ENCODE measurements at places on chromosomes 6 and 20.
A peak's percentile ranks its signal among the peaks of the same experiment; 100 is the strongest.

- no peak for DNase-seq
Measured at GRCh38 chr6:26029570-26029856, 57.7 kb upstream of the HFE start.

- peak; percentile 34 for DNase-seq
Measured at GRCh38 chr6:2429460-2429859, 184.1 kb upstream of the GMDS start.

GRCh38 chr6:132357120-132357519 is 44.2 kb downstream of the MOXD1 start:
- peak; percentile 33 for DNase-seq

- DNase-seq: peak; percentile 47
Measured at GRCh38 chr6:107600121-107600520, 110.2 kb downstream of the SOBP start.

GRCh38 chr20:9112541-9113515 is 43.9 kb downstream of the PLCB4 start:
- peak; percentile 79 for DNase-seq

DNA sequence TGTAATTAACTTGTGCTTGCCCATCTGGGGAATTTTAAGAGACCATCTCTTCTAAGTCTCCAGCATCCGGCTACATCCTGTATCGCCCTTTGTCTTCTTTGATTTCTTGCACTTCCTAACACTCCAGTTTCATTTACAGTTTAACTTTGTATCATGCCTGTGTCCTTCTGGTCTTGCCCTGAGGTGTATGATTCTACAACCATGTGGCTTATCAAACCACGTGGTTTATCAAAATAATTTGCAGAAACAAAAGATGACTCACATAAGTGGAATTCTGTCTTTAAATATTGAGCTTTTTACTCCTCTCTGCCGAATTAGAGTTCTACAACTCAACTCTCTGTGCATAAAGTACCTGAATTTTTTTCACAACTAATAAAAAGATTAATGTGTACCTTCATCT is 580.7 kb downstream of the KIF16B start:
- DNase-seq: no peak

DNA sequence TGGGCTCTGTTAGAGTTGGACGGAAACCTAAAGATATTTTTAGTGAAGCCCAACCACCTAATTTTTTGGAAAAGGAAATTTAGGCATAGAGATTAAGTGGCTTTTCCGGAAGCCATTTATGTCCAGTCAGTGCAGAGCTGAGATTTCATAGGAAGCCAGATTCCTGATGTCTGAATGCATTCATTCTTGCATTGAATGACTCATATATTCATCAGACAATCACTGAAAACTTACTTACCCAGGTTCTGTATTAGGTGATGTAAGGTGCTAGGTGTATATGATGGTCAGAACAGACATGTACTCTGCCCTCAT is 4.1 kb downstream of the SH3BGRL2 start:
- DNase-seq: peak; percentile 65

- no peak for DNase-seq
Measured at GRCh38 chr6:209432-210103, 82.7 kb upstream of the DUSP22 start.

DNA sequence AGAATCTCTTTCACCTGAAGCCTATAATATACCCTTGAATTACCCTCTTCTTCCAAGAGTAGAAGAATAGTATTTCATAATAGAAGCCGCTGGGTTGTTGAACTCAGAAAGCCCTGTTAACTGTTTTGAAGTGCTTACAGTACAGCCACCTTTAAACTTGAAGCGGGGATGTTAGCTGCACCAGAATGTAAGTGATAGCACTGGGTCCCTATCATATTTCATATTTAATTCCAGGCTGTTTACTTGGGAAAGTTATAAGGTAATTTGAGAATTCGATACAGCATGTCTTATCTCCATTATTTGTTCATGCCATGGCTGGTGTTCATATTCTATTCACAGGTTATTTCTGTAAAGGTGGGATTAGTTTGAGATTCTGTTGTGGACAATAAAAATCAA is 63.5 kb upstream of the VSTM2L start:
- DNase-seq: no peak

- peak; percentile 71 for DNase-seq
Measured at GRCh38 chr6:17599877-17600526, at the start of gene FAM8A1. Gene FAM8A1 (plus strand): TSS chr6:17600302. CDS start chr6:17600410, 108 bp downstream.

DNA sequence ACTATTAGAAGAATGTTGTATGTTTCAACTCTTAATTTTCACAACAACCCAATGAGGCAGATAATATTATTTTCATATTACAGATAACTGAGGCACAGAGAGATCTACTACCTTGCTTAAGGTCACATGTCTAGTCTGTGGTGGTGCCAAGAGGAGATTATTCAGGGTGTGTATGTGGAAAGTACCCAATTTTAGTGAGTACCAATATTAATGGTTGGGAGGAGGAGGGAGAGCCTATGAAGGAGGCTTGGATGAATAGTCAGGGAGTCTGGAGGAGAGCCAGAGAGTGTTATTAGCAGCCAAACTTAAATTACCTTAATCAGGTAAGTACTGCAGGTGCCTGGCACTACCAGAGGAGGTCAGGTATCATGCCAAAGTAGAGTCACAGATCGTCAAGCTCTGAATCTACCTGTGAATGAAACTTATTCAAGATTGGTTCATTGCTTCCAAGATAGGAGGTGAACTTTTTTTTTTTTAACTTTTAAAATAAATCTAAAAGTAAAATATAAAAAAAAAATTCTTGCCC is 10.9 kb upstream of the CALHM6 start:
- no peak for DNase-seq

DNA sequence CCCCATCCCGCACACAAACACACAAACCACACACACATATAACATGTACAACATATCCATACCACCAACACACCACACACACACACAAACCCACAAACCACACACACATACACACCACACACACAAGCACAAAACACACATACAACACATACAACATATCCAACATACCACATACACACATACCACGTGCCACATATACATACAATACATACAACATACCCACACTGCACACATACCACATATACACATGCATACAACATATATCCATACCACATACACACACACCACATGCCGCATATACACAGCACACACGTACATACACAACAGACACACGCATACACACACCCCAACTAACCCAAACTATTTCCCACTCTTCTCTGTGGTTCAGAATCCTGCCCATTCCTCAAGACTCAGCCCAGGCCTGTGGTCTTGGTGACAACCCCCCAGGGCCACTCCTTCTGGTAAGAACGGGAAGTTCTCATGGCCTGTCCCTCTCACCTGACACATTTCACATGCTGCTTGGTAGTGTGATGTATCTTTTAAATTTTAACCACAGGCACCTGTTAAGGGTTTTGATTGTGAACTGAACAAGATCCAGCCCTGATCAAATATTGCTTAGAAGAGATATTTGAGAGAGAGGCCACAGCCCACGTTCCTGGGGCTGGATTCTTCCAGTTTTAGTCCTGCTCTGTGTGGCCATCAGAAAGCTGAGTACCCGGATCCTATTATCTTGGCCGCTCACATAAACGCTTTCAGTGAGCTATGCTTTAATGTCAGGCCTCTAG is 55.9 kb upstream of the KCNK16 start:
- no peak for DNase-seq

DNA sequence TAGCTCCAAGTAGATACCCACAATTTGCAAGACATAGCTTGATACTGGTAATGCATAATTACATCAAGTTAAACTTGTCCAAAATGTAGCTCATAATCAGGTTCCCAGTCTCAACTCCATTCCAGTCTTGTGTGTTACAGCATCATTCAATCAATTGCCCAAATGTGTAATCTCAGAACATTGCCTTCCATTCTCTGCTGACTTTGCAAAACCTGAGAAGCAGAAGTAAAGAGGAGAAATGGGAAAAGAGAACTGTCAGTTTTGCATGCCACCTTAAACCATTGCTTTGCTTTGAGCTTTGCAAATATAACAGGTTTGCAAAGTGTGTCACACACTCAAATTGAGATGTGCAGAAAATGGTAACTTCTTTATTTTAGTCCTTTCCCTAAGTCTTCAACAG is 40.3 kb upstream of the CNKSR3 start:
- no peak for DNase-seq

DNA sequence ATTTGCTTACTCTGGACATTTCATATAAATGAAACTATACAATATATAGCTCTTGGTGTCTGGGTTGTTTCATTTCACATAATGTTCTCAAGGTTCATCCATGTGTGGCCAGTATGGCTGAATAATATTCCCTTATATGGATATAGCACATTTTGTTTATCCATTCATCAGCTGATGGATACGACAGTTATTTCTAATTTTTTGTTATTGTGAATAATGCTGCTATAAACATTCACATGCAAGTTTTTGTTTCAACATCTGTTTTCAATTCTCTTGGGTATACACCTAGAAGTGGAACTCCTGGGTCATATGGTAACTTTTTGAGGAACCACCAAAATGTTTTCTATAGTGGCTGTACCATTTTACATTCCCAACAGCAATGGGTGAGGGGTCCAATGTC is 101.1 kb downstream of the CDK19 start:
- DNase-seq: no peak

GRCh38 chr6:91242614-91242949 is 655.7 kb upstream of the MAP3K7 start:
- DNase-seq: no peak

GRCh38 chr20:2576317-2576727 is 39.9 kb downstream of the TMC2 start:
- DNase-seq: no peak

DNA sequence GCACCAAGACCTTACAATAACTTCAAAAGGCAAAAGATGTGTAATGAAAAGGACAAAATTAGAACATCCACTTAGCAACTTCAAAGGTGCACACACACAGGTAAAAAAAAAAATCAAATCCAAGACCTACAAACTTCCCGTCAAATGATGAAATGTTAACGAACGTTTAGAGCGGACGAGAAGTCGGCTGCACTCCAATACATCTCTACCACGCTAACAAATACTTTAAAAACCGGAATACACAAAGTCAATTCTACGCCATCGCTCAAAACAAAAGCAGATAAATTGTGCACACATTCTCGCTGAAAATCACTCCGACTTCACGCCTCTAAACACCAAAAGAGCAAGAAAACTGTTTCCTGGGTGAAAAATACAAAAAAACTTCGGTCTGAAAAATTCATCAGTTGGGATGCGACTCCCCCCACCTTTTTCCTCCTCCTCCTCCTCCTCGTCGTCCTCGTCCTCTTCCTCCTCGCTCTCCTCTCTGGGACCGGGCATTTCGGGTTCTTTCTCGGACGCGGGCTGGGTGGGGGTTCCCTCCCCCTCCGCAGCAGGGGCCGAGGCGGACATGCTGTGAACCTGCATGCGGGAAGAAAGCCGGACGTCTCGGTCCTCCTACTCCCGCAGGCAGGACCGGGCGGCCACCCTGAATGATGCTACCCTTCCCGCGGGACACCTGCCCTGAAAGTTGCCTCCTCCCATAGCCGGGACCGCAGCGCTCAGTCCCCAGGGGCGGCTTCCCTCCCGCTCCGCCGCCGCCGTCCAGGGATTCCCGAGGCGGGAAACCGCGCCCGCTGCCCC is 712 bp downstream of the DEK start:
- DNase-seq: no peak

GRCh38 chr20:32762754-32763201 is 593 bp downstream of the DNMT3B start:
- no peak for DNase-seq

- DNase-seq: no peak
Measured at GRCh38 chr6:22913612-22914011, 344.2 kb downstream of the HDGFL1 start.

DNA sequence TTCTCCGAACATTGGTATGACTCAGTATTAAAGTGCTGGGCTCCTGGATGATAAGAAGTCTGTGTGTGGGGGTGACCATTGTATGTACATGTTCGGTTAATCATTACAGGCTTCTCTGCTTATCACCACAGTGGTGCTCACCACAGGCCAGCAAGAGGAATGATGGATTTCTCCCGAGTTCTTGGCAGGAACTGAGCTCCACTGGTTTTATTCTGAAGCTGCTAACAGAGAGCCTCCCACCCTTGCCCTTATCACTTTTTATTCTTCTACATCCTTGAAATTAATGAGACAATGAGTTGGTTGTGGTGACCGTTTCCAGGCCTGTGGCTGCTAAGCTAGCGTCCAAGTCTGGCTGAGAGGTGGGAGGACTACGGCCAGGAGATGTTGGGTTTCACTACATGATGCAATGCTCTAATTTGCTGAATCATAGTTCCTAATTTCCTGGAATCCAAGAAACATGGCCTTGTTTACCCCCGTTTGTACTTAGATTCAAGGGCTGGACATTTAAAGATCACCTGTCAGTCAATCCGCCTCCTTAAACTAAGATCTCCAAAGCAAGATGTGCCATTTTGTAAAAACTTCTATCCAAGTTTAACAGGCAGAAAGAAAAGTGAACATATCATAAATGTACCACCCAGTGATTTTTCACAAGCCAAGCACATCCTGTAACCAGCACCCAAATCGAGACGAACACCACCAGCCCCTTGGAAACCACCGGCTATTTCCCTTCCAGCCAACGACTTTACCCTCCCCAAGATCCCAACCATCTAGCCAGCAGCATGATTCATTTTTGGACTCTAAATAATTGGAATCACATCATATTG is 172.5 kb downstream of the FOXA2 start:
- DNase-seq: peak; percentile 90

DNA sequence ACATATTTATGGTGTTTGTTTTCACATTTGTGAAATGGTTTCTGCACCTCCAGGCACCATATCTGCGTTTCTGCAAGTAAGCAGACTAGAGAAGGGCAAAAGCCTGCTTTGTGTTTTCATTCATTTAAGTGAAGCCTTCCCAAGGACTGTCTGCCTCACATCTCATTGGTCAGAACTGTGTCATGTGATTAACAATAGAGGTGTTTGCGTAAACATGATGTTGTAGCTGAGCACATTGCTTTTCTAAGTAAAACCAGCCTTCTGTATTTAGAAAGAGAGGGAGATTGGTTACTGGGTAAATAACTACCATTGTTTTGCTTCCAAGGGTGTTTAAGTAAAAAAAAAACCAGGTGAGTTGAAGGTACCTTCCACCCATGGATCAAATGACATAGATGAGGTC is 39.7 kb downstream of the SH3BGRL2 start:
- no peak for DNase-seq

DNA sequence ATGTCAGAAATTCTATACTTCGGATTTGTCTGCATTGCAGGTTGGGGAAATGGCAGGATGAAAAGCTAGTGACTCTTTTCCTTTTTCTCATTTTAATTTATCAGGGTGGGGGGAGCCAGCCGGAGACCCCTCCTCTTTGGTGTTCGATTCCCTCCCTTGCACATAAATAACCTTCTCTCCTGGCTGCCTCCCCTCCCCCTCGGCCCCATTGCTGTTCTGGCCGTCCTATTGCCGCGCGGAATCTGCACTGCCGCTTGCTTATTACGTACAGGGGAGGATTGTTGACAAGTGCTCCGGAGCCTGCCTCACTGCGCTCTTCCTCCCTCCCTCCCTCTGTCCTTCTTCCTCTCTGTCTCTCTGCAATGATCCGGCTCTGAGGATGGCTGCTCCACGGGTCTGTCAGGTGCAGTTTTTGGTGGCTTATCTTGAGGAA is 154.7 kb downstream of the JARID2 start:
- DNase-seq: no peak

GRCh38 chr6:93088621-93089501 is 330.5 kb downstream of the EPHA7 start:
- no peak for DNase-seq

- no peak for DNase-seq
Measured at GRCh38 chr6:52303178-52303577, 18.6 kb upstream of the MCM3 start.

GRCh38 chr6:121450242-121450641 is 14.8 kb downstream of the GJA1 start:
- DNase-seq: no peak
